Activated CD4-positive, alpha-beta T cell treated with anti-CD3 and anti-CD28 coated beads for 36 hours (primary cell): ENCODE measurements at places on chromosomes 5 and 9. TPM values are rescaled to one million over a fixed set of nuclear protein-coding genes. Genes with fewer than 3 reads are reported as not detected.
A peak's percentile ranks its signal among the peaks of the same experiment; 100 is the strongest.

- no peak overlapping the region for H3K27ac ChIP-seq
- H3K4me1 ChIP-seq: no peaks in the 10 kb centered on the region
- peaks cover 7% of the 10 kb centered on the region for H3K27me3 ChIP-seq
These were observed 35.8 kb upstream of the PIP5K1B start for GRCh38 chr9:68669218-68669617.

- no peak for DNase-seq
- no peak overlapping the region for H3K4me3 ChIP-seq
- H3K27me3 ChIP-seq: no peaks in the 10 kb centered on the region
- no peak overlapping the region for H3K27ac ChIP-seq
- no peaks in the 10 kb centered on the region for H3K36me3 ChIP-seq
These were observed 1759.5 kb upstream of the C9orf72 start for GRCh38 chr9:29332789-29333188.

Gene TSC1
- 23.9 TPM for total RNA-seq

Gene MEF2C
- total RNA-seq: 0.07 TPM

Gene LMAN2
- total RNA-seq: 92.1 TPM

Gene IL4
- 0.77 TPM for total RNA-seq

GRCh38 chr9:77883846-77884771, 147.5 kb downstream of the GNAQ start:
- no peaks in the 10 kb centered on the region for H3K27me3 ChIP-seq

Gene TXNDC8
- not detected for total RNA-seq

GRCh38 chr9:99820685-99821395, 845 bp upstream of the NR4A3 start:
- peaks cover 43% of the 10 kb centered on the region for H3K4me1 ChIP-seq
- peaks cover 21% of the 10 kb centered on the region for H3K36me3 ChIP-seq
- DNase-seq: peak; percentile 82
- H3K27ac ChIP-seq: peak overlapping the region; percentile 94
- H3K4me3 ChIP-seq: peak overlapping the region; percentile 88
- H3K27me3 ChIP-seq: peaks cover 3% of the 10 kb centered on the region

Gene TNC
- total RNA-seq: 0.11 TPM
